GF-D8 (cell line): ENCODE measurements at places on chromosomes 7 and 10.
A peak's percentile ranks its signal among the peaks of the same experiment; 100 is the strongest.

DNA sequence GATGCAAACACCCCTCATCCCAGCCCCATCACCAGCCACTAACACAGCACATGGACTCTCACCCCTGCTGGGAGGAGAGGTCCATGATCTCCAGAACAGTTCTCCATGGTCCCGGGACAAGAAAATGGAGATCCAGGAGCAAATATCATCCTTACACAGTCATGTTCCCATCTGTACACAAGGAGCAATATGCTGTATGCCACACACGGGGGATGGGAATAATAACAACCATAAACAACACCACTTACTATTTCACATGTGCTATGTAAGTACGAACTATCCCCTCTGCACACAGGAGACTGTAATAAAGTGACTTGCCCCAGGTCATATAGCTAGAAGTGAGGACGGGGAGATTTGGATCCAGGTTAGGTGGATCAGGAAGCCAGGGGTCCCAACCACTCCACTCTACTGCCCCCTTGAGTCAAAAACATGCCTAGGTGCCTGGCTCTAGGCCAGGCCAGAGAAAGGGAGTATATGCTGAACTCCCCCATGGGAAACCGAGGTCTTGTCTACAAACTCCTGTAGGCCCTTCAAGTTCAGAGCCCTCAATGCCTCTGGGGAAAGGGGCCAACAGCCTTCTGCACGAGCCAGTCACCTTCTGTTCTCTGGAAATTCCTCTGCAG is 34.1 kb downstream of the LRRC20 start:
- no peak for DNase-seq

DNA sequence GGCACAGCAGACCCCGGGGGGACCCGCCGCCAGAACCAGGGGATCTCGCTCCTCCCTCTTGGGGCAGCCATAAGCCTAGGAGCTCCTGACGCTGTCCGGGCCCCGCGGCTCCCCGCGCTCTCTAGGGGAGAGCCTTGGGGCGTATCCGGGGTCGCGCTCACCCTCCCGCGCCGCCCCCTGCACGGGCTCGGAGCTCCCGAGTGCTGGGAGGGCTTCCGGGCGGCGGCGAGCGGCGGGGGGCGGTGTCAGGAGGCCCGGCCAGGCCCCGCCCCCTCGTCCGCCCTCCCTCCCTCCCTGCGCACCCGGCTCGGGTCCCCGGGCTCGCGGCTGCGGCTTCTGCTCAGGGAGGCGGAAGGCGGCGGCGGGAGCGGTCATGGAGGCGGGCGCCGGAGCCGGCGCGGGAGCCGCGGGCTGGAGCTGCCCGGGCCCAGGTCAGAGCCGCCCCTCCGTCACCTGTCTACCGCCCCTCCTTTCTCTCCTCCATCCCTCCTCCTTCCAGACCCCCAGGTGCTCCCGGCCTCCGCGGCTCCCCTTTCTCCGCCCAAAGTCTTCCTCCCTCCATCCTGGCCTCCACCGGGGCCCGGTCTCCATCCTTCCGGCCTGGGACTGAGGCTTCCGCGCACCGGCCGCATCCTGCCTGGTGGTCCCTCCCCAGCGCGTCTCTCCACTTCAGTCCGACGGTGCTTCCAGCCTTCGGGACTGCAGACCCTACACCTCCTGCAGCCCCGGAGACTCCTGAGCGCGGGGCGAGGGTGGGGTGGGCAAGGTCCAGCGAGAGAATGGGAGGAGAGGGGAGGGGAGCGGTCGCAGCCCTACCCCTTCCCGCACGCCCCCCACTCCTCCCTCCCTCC is at the start of gene CCDC136:
CCDC136 (plus strand) TSS at position 848 of the 851 bp plus-strand sequence. CDS start 444 bp downstream, outside the sequence.
- no peak for DNase-seq

DNA sequence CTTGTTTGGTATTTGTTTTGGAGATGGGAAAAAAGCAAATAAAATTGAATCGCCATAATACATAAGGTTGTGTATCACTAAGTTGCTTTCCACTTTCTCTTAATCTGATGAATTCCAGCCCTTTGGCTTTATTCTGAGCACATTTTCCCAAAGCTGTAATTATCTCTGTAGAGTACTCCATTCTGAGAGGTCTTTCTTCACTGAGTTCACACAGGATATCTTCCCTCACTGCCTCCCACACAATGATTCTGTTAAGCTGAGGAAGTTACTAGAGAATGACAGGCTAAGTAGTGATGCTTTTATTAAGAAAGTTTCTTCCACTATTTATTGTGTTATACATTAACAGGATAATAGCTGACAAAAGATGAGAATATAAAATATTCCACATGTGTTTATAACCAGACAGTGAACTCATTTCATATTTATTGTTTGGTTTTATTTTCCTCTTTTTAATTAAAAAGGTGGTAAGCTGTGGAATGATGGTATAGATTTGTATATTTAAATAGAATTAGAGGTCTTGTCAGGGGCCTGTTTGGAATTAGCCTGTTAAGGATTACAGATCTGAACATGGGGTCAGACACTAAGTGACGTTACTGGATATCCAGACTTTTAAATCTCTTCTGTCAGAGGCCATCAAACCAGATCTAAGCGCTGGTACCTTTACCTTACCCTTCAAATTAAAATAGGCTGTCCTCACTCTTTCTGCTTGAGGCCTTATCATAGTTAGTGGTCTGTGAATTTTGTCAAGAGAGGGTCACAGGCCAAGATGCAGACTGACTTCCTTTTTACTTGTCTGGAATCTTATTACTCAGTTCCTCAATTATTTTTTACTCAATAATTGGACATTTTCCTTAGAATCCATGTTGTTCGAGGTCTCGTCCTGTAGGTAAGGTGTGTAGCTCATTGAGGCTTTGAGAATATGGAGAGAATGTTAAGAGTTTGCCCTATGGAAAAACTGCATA is 8.4 kb downstream of the PLXDC2 start:
- no peak for DNase-seq

DNA sequence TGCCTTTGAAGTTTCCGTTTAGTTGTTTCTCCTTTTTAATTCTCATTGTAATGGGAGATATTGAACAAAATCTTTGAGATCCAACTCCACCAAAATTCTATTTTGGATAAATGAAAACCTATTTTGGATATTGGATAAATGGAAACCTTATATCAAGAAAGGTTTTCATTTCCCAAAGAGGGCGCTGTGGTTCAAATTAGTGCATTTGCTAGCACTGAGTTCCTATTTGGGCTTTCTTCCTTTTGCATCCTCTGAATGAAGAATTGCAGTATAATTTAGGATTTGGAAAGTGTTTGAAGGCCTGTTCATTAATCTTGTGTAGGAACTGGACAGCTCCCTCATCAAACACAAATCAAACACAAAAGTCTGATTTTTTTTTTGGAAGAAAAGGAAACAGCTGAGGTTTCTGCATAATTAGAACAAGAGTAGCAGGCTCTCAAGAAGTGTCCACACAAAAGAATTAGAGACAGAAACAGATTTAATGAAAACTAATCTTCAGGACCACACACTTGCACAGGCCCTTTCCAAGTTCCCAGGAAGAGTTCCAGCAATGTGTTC is 80.8 kb upstream of the KLF14 start:
- no peak for DNase-seq

GRCh38 chr10:131579251-131580071 is 267.9 kb upstream of the TCERG1L start:
- no peak for DNase-seq

DNA sequence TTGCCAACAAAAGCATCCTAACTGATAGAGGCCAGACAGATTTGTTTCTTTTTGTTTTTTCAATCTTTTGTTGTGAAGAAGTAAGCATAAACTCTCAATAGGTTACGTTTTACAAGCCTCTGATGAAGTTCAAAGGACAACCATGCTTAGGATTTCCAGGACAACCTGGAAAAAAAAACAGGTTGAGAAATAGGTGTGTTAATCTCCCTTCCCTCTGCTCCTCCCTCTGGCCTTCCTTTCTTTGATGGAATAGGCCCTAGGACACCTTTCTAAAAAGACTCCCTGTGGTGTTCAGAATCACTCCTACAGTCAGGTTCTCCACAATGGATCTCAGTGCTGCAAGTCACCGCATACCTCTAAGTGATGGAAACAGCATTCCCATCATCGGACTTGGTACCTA is at the start of gene AKR1D1:
AKR1D1 (plus strand) TSS at position 264 of the 400 bp plus-strand sequence; CDS start at position 324, 60 bp downstream.
- DNase-seq = no peak

DNA sequence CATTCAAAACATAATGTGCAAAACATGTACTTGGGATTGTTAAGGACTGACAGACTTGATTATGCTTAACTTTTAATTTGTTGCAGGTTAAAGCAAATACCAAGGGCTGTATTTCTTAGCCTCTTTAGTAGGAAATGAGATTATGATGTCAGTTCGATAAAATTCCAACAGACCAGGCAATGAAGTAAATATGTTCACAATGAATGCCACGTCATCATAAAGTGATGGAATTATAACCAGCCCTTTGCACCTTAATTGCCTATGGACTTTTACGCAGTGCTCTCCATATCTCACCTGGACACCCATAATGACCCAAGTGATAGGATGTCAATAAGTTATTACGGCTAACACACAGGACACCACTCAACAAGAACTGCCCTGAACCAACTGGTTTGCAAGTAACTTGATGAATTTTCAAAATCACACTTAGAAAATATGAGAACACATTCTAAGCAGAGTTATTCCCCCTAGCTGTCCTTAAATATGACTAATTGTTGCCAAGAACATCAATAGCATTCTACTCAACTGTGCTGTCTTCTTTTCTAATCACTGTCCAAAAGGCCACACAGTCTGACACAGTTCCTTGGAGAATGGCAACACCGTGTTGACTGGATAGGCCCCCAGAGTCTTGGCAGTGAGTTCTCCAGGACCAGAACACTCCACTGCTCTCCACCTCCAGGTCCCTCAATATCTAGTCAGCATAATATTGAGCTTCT is 115.0 kb downstream of the CHCHD3 start:
- DNase-seq = no peak

DNA sequence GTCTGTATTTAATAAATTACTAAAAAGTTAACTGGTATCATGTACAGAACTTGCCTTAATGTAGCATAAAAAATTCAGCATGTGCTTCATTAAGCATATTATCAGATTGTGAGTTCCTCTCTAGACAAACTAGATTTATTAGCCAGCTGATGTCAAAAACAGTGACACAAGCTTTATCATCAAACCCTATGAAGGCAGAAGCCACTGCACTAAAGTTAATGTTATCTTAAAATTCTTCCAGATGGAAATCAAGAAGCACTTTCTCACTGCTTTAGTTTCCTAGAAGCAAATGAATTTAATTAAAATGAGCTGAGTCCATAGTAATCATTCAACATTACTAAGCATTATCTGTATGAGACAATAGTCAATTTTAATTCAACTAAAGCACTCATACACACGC is 96.4 kb downstream of the ARHGAP12 start:
- DNase-seq = no peak

DNA sequence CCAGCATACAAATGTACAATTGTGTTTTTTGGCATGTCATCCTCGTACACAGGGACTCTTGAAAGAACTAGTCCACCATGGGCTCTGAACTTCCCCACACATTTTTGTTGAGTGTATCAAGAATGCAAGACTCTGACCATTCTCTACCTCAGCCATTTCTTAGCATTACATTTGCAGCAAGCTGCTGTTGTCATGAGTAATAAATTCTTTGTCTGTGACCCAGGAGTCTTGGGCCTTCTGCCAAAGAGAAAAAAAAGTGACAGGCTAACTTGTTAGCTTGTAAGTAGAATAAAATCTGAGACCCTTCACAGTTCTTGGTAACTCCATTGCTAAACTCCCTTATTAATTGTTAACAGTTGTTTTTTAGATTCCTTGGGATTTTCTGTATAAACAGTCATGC is 542.3 kb upstream of the MBL2 start:
- DNase-seq = no peak

DNA sequence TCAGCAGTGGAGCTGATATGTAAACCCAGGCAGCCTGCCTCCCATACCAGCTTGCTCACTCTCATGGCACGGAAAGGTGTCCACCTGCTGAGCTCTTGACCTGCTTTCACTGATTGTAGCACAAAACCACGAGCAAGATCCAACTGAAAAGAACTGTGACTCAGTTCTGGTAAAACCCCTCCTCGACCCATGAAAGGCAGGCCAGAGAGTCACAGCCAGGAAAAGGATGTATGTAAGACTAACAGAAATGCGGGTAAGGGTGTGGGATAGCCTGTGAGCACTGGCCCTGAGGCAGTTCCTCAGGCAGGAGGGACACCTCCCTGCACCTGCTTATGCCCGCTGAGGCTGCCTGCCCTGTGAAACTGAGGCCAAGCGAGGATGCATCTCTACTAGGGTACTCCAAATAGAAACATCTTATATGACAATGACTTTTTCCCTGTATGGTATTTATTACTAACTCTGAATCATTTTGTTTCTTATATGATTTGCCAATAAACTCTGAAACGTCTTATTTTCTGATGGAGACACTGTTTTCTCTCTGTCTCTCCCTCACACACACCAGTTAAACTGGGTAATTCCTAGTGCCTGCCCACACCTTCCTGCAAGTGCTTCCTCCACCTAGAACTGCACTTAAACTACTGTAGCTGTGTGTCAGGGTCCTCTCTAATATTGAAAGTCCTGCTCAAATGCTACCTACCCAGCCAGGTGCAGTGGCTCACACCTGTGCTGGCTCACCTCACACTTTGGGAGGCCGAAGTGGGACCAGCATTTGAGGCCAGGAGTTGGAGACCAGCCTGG is 73.3 kb upstream of the GHITM start:
- no peak for DNase-seq

GRCh38 chr10:15444105-15445005 is 73.3 kb upstream of the FAM171A1 start:
- no peak for DNase-seq

- peak; percentile 4 for DNase-seq
These were observed 918 bp downstream of the CALHM2 start for GRCh38 chr10:103451091-103451813.

- no peak for DNase-seq
These were observed 143.4 kb downstream of the C10orf105 start for GRCh38 chr10:71575934-71576801.

- no peak for DNase-seq
These were observed 54.1 kb downstream of the COPG2 start for GRCh38 chr7:130614449-130614848.

DNA sequence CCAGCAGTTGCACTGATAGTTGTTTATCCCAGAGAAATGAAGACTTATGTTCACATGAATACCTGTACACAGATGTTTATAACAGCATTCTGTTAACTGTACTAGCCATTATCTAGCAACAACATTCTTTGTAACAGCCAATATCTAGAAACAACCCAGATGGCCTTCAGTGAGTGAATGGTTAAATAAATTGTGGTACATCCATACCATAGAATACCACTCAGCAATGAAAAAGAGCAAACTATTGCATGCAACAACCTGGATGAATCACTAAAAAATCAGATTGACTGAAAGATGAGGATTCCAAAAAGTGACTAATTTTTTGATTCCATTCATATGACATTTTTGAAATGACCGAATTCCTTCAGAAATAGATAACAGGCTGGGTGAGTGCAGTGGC is 360.3 kb downstream of the MALRD1 start:
- no peak for DNase-seq

GRCh38 chr10:31584098-31584631 is 265.1 kb downstream of the ZEB1 start:
- DNase-seq = no peak
